Stimulated activated CD8-positive, alpha-beta memory T cell treated with anti-CD3 and anti-CD28 coated beads, Interleukin-4, amount 100 ng/mL, for 4 hours (primary cell): ENCODE measurements at places on chromosomes 3 and 15.

DNA sequence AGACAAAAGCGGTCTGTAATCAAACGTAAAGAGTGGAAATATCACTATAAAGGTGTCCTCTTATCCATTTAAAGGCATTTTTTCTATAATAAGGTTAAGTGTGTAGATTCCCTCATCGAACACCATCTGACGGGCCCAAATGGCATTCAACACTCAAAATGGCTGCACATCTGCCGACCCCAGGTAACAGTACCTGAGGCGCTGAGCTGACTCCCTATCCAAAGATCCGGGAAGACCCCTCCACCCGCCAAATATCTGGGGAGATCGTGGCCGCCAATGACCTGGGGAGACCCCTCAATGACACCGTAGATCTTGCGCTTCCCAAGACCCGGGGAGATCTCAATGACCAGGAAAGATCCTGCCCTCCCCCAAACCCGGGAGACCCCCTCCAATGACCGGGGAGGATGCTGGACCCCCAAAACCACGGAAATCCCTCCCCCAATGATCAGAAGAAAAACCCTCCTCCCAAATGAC is 476 bp downstream of the IP6K2 start:
- DNase-seq: no peak

GRCh38 chr3:188052169-188053035 is 101.6 kb upstream of the LPP start:
- DNase-seq: no peak

DNA sequence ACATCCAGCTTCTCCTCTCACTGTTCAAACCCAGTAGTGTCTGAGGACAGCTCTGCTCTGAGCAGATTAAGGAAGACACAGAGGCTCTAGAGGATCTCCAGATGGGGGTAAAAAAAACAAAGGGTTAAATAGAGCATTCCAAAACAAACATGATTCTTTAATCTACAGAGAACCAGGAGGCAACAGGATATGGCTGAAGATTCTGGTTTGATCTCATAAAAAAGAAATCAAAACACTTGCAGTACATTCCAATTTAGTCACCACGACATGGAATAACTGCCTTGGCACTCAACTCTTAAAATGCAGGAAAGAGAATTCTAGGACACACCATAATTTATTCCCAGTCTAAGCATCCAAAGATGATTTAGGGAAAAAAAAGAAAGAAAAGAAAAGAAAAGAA is 32.0 kb downstream of the TM4SF4 start:
- DNase-seq: no peak

- DNase-seq: no peak
Measured at GRCh38 chr3:72270072-72270681, 485.2 kb upstream of the PROK2 start.

GRCh38 chr3:4313606-4314293 is 10.6 kb downstream of the SETMAR start:
- DNase-seq: no peak

GRCh38 chr15:71748293-71748718 is 62.0 kb upstream of the NR2E3 start:
- DNase-seq: no peak

DNA sequence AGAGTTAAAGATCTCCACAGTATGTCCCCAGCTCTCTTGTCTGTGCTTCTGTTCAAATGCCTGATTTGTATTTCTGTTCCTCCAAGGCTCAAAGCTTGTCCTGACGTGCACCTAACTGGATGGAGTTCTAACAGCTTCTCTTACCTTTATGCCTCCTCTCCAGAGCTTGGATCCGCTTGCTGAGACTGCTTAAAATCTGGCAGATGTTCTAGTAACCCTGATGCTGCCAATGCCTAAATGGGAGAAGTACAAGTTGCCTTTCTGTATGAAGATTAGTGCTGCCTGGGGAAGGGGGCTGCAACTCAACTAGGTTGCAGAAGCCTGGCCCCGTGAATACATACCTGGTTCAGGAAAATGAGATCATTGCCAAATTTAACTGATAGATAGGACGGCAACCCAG is 354.5 kb upstream of the KCNMB2 start:
- no peak for DNase-seq

- no peak for DNase-seq
Measured at GRCh38 chr15:51917493-51917892, 54.1 kb downstream of the LEO1 start.

- no peak for DNase-seq
Measured at GRCh38 chr3:10262027-10262426, 13.8 kb downstream of the TATDN2 start.

DNA sequence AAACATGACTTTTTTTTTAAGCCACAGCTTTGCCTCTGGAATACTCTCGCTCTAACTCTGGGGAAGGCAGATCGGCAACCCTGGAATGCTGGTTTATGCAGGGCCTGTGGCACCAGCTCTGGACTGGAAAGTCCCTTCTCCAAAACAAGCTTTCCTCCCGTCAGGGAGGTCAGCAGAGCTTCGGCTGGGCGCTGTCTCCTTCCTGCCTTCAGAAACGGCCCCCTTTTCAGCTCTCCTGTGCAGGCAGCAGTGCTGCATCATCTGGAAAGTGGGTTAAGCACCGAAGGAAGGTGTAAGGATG is 42.7 kb upstream of the SKOR1 start:
- no peak for DNase-seq

GRCh38 chr3:99875929-99876841 is 58.5 kb downstream of the CMSS1 start:
- peak; percentile 42 for DNase-seq

DNA sequence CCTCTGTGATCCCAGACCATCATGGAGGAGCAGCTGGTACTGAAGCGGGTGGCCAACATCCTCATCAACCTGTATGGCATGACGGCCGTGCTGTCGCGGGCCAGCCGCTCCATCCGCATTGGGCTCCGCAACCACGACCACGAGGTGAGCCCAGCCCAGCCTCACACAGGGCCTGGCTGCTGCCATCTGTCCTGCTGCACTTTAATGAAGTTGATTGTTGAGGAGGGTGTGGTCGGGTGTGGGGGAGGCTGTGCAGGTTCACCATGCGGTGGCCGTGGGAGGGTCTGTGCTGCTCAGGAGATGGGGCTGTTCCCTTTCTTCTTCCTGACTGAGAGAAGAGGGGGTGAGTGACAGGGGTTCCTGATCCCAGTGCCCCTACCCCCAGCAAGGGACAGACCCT is 30.6 kb downstream of the ACAD9 start:
- no peak for DNase-seq

- DNase-seq: no peak
Measured at GRCh38 chr3:117801912-117802239, 1092.3 kb downstream of the TUSC7 start.

DNA sequence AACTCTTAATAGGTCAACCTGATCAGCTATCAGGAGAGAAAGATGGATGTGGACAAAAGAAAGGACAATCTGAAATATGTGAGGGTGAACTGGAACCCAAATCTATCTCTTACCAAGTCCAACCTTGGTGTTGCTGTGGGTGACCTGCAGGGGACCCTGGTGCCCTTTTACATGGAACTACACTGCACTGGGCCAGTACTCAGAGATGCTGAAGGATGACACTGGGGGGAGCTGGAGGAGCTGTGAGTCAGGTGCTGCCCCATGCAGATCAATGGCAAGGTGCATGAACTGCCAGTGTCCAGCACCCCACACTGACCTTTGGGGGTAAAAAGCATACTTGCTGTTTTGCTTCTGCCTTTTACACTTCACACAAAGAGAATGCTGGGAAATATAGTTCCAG is 55.6 kb upstream of the TBC1D5 start:
- DNase-seq: no peak

- DNase-seq: no peak
Measured at GRCh38 chr3:47108546-47108945, 55.4 kb downstream of the SETD2 start.

DNA sequence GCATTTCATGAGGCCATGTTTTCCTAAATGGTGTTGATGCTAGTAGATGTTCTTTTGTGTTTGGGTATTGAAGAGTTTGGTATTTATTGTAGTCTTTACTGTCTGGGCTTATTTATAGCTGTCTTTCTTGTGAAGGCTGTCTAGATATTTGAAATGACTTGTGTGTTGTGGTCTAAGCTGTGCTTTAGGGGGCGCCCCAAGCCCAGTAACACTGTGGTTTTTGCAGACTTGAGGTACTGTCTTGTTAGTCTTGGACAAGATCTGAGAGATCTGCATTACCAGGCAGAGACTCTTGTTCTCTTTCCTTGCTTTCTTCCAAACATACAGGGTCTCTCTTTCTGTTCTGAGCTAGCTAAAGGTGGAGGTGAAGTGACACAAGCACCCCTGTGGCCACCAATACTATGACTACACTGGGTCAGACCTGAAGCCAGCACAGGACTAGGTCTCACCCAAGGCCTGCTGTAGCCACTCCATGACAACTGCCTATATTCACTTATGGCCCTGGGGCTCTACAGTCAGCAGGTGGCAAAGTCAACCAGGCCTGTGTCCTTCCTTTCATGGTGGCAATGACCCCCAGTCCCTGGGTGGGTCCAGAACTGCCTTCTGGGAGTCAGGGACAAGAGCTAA is 152.1 kb upstream of the TBC1D5 start:
- no peak for DNase-seq

- DNase-seq: no peak
Measured at GRCh38 chr15:85730001-85730820, 64.5 kb downstream of the KLHL25 start.

DNA sequence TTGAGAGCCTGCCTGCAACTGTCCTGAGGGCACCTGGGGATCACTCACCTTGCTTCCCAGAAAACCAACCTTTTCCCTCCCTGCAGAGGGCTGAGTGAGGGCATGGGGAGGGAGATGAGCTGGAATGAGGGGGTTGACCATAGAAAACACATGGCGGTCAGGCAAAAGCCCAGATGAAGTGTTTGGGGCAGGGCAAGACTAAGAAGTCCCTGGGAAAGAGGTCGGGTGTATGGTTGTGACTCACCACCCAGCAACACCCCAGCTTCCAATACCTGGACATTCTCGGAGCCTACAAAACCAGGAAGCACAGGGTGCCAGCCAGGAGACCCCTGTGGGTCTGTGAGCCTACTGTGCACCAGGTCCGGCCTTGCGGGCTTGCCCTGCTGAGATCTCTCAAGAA is 95.3 kb upstream of the ATP2B2 start:
- no peak for DNase-seq

- no peak for DNase-seq
Measured at GRCh38 chr3:192063570-192063969, 602.6 kb downstream of the PYDC2 start.

GRCh38 chr3:136956971-136957370 is 812 bp upstream of the IL20RB start:
- no peak for DNase-seq

- DNase-seq: no peak
Measured at GRCh38 chr15:93664213-93664956, 567.0 kb upstream of the MCTP2 start.

GRCh38 chr3:115648559-115648958 is 25.2 kb downstream of the GAP43 start:
- DNase-seq: no peak

DNA sequence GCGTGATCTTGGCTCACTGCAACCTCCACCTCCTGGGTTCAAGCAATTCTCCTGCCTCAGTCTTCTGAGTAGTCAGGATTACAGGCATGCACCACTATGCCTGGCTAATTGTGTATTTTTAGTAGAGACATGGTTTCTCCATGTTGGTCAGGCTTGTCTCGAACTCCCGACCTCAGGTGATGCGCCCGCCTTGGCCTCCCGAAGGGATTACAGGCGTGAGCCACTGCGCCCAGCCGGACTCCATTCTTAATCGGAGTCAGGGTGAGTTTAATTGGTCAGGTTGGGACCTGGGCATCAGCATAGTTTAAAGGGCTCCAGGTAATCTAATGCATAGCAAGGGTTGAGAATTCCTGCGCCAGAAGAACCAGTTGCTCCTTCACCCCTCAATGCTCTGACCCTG is 29.2 kb downstream of the MAGEF1 start:
- DNase-seq: no peak

GRCh38 chr3:194392576-194392975 is 6.5 kb downstream of the GP5 start:
- no peak for DNase-seq

DNA sequence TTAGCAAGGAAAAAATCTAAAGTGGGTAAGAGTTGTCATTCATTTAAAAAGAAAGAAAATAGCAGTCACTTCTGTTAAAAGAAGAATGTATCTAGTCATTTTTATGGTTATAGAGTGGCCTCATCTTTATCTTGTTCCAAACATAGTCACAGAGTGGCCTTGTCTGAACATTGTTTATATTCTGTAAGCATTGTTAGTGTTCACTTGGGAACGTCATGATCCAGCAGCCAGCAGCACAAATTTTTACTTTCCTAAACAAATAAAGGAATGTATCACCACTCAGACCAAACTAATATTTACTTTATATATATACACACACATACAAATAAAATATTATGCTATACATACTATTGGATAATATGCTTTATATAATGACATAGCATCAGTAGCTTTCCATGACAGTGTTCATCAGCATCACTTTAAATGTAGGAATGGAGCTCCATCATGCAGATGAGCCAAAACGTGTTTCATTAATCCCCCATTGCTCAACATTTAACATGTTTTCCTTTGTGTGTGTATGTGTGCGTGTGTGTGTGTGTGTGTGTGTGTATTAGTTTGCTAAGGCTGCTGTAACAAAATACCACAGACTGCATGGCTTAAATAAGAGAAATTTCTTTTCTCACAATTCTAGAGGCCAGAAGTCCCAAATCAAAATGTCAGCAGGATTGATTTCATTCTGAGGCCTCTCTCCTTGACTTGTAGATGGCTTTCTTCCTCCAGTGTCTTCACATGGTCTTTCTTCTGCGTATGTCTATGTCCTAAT is 39.6 kb upstream of the GYG1 start:
- no peak for DNase-seq

DNA sequence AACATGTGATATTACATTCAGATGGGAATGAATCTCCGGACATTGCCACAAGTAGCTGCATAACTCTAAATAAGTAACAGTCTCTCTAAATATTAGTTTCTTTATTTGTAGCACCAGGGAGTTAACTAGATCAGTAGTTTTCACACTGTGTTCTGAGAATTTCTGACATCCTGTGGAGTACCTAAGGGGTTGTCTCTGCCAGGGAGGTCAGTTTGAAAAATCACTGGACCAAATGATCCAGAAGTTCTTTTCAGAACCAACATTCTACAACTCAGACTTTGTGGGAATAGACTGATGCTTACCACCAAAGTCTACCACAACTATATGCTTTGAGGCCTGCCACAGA is 9.0 kb upstream of the ILDR1 start:
- DNase-seq: no peak

DNA sequence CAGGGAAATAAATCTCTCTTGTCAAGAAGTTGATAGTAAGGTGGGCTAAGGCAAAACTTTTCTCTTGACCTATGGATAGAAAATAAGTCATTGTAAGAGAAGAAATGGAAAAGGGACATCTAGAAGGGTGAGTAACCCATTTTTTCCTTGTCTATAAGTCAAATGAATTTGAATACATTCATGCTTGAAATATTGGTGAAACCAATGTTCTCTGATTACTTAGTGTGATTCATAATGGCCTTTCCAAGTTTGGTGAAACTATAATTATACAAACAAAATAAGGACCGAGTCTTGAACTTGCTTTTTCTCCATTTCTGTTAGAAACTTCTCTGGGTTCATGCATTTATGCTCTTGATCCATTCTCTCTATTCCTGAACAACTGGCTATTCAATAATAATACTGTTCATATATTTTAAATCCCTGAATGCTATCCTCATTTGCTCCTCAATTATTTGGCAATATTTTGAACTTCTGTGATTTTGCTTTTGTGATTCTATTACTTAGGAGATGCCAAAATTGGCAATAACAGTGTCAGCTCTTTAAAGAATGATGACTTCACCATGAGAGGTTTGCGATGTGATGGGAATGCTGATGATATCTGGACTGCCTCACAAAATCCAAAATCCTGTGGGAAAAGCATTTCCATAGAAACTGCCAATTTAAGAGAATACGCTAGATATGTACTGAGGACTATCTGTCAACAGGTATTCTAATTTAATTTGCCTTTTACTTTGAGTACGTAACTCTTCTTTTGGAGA is 12.3 kb downstream of the P2RY12 start:
- DNase-seq: no peak
